ENCODE measurements at places on chromosomes 3 and 15. TPM values are rescaled to one million over a fixed set of nuclear protein-coding genes. Genes with fewer than 3 reads are reported as not detected.
A peak's percentile ranks its signal among the peaks of the same experiment; 100 is the strongest.

DNA sequence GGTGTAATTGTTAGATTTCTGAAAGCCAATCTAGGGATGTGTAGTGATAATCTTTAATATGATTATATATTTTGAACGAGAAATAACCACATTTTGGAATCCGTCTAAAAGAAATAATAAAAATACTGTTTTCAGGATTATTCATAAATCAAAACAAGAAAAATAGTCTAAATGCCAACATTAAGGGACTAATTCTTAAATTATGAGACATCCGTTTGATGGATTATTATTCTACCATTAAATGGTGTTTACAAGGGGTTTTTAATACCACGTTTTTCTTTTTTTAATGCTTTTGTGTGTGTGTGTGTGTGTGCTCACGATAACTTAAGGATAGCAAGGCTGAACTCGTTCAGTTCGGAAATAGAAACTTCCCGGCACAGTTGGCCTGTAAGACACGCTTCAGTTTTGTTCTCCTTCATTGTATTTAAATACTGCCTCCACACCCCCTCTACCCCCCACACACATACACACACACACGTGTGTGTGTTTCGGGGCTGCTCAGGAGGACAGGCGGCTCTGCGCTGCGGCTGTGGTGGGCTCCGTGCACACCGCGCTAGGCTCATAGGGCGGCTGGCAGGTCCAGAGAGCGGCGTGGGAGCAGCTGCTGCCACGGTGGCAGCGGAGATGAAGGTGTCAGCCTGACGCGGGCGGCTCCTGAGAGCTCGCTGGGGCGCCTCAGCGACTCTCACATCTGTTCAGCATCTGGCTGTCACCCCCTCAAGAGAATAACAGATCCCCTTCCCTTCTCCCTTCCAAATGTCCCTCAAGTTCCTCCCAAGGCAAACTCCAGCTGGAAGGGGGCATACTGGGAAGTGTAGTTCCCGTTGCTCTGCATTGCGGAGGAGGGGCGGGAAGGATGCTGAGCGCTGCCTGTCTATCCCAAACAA, 23.0 kb upstream of the ANP32A start:
- H3K4me3 ChIP-seq: peak overlapping the region; percentile 79
- H3K36me3 ChIP-seq: no peaks in the 10 kb centered on the region
- peak; percentile 63 for DNase-seq
- H3K27me3 ChIP-seq: no peaks in the 10 kb centered on the region
- H3K4me1 ChIP-seq: no peaks in the 10 kb centered on the region
- H3K27ac ChIP-seq: no peak overlapping the region

DNA sequence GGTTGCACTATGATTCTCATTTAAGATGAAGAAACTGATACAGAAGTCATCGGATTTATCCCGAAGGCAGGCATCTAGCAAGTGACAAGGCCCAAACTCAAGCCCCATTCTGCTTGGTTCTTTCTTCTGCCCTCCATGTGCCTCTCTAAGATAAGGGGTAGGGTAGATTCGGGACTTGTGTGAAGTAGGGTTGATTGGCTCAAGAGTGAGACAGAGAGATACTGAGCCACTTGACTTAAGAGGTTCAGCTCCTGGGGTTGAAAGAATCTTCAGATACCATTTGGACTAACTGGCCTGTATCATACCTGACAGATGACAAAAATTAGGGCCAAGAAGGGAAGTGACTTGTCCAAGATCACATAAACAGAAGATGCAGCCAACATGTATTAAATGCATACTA, 891 bp downstream of the RFT1 start:
- H3K4me1 ChIP-seq: peaks cover 5% of the 10 kb centered on the region
- no peak overlapping the region for H3K27ac ChIP-seq
- H3K4me3 ChIP-seq: peak overlapping the region; percentile 91
- H3K27me3 ChIP-seq: peaks cover 5% of the 10 kb centered on the region

Gene DAZL
- total RNA-seq: 0.51 TPM

GRCh38 chr3:140767566-140767965, 89.7 kb downstream of the TRIM42 start:
- no peaks in the 10 kb centered on the region for H3K4me1 ChIP-seq
- peaks cover 2% of the 10 kb centered on the region for H3K27me3 ChIP-seq
- no peak overlapping the region for H3K4me3 ChIP-seq
- no peak for DNase-seq
- H3K36me3 ChIP-seq: no peaks in the 10 kb centered on the region
- no peak overlapping the region for H3K27ac ChIP-seq

DNA sequence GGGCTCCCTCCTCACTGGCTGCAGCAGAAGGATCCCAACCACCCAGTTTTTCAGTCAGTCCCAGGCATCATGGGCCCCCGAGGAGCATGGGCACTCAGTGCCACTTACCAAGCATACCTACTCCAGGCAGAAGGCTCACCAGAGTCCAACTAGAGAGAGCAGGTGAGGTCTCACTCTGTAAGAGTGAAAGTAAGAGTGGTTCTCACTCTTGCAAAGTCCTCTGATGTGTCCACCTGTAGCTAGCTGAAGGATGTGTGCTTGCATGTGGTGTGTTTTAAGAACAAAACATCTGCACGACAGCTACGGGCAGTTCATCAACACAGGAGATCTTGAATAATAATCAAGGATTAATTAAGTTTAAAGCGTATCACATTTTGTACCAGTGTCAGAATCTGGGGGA, 49.7 kb downstream of the CCK start:
- DNase-seq: no peak
- H3K4me3 ChIP-seq: no peak overlapping the region
- peaks cover 19% of the 10 kb centered on the region for H3K27me3 ChIP-seq
- peak overlapping the region; percentile 16 for H3K27ac ChIP-seq
- H3K4me1 ChIP-seq: peaks cover 31% of the 10 kb centered on the region

DNA sequence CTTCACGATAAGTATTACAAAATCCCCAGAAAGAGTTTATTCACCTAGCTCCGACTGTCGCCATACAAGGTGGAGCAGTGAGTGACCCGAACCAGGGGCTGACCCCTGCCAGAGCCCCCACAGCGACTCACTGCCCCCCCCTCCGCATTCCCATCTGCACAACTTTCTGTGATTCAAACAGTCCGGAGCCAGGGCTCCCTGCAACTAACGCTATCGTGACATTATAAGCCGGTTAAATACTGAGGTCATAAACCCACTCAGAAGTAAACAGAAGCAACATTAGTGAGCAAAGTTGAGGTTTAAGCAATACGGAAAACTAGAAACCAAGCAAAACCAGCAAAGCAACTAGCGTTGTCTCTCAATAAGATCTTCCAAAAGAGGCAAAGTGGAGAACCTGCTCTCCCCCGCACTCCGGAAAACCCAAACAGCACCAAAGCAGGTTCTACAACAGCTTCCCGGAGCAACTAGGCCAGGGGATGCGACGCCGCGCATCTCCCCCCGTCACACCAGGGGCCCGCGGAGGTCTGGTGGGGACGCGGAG, 642 bp downstream of the SCAP start:
- H3K27ac ChIP-seq: peak overlapping the region; percentile 65
- H3K4me1 ChIP-seq: peaks cover 7% of the 10 kb centered on the region
- H3K27me3 ChIP-seq: peaks cover 4% of the 10 kb centered on the region
- H3K4me3 ChIP-seq: peak overlapping the region; percentile 95
- H3K36me3 ChIP-seq: no peaks in the 10 kb centered on the region

Gene IMPG2
- 2.4 TPM for total RNA-seq

GRCh38 chr15:65954289-65954741, 85.0 kb downstream of the RAB11A start:
- H3K4me3 ChIP-seq: no peak overlapping the region
- no peaks in the 10 kb centered on the region for H3K36me3 ChIP-seq
- H3K27ac ChIP-seq: no peak overlapping the region
- peaks cover 2% of the 10 kb centered on the region for H3K4me1 ChIP-seq
- H3K27me3 ChIP-seq: peaks cover 5% of the 10 kb centered on the region

Gene OTOL1
- total RNA-seq: not detected

GRCh38 chr15:84872009-84872910, 12.2 kb upstream of the SLC28A1 start:
- H3K27me3 ChIP-seq: peaks cover 3% of the 10 kb centered on the region
- no peak overlapping the region for H3K4me3 ChIP-seq
- no peak overlapping the region for H3K27ac ChIP-seq
- H3K36me3 ChIP-seq: peaks cover 4% of the 10 kb centered on the region
- no peak for DNase-seq

Gene DAPK2
- 2.6 TPM for total RNA-seq

DNA sequence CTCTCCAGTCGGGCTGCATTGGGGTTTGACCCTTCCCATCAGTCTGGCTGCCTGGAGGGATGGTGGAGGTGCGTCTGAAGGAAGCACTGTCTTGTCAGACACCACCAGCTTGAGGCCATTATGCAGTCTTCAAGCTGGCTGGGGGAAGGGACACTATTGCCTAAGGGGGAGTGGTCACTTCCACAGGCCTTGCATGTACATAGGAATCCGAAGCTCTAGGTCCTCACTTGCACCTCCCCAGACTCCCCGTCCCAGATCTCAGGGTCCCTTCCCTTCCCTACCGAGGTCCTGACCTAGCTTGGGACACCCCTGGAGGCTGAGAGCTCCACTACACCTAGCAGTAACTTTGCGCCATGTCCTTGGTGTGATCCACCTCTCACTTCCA, 48.6 kb upstream of the KLF13 start:
- peaks cover 57% of the 10 kb centered on the region for H3K4me1 ChIP-seq
- H3K36me3 ChIP-seq: no peaks in the 10 kb centered on the region

GRCh38 chr3:126683069-126683468, 21.0 kb upstream of the CHCHD6 start:
- H3K4me1 ChIP-seq: peaks cover 20% of the 10 kb centered on the region
- no peaks in the 10 kb centered on the region for H3K36me3 ChIP-seq
- peaks cover 3% of the 10 kb centered on the region for H3K27me3 ChIP-seq
- H3K4me3 ChIP-seq: no peak overlapping the region

Gene RTP4
- not detected for total RNA-seq

Gene ISG20
- 1.1 TPM for total RNA-seq

All from glutamatergic neuron (in vitro differentiated cells).